Muscle of arm (tissue), 14 donors: ENCODE measurements at places on chromosomes 12 and 14. TPM values are rescaled to one million over a fixed set of nuclear protein-coding genes. Genes with fewer than 3 reads are reported as not detected.
A peak's percentile ranks its signal among the peaks of the same experiment; 100 is the strongest.

- DNase-seq: no peak
These were observed 42.9 kb downstream of the FERMT2 start for GRCh38 chr14:52907949-52908348.

GRCh38 chr14:61894452-61895077, 132.3 kb downstream of the SNAPC1 start:
- peak; percentile 53 for DNase-seq

DNA sequence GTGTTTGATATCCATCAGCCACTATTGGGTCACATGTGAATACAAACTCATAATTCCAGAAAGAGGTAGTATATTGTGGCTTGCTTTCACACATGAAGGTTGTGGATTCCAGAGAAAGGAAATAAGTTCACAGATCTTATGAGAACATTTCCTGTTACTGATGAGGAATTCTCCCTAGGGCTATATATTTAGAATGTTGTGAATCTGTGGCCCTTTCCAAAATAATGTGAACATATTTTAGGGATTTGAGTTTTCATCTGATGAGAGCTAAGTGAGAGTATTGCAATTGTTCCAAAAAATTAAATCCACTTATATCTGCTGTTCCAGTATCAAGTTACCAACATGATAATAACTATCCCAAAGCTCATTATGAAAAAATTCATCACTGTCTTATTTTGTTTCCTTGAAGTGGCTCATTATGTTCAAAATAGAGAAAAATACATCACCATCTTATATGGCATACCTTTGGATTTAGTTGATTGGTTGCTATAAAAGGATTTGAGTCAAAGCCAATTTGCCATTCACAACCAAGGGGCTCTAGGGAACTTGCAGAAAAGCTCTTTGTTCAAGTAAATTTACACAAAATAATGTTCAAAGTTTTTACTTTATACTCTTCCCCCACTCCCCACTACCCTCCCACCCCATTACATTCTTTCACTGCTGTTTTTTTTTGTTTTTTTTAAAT, 76.3 kb downstream of the MYRFL start:
- peak; percentile 51 for DNase-seq

- DNase-seq: peak; percentile 65
These were observed 60.2 kb downstream of the ANO2 start for GRCh38 chr12:5884866-5885265.

- no peak for DNase-seq
These were observed 51.5 kb upstream of the DYNC1H1 start for GRCh38 chr14:101912841-101913240.

GRCh38 chr12:1355396-1355795, 239.0 kb downstream of the FBXL14 start:
- no peak for DNase-seq

GRCh38 chr12:9756706-9757105, 4.0 kb downstream of the CD69 start:
- DNase-seq: no peak

DNA sequence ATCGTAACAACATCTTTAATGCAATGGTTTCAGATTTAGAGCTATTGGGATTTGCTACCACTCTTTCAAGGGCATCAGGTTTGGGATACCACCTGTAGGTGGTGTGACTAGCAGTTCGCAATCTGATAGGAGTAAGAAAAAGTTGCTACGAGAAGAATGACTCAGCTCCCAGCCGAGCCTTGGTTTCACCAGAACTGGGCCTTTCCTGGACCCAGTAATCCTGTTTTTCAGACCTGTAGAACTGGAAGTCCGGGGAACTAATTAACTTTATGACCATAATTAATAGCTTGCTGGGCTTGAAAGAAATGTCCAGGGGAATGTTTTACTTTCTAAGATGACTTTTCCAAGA, 770 bp downstream of the ABHD4 start:
- peak; percentile 25 for DNase-seq

DNA sequence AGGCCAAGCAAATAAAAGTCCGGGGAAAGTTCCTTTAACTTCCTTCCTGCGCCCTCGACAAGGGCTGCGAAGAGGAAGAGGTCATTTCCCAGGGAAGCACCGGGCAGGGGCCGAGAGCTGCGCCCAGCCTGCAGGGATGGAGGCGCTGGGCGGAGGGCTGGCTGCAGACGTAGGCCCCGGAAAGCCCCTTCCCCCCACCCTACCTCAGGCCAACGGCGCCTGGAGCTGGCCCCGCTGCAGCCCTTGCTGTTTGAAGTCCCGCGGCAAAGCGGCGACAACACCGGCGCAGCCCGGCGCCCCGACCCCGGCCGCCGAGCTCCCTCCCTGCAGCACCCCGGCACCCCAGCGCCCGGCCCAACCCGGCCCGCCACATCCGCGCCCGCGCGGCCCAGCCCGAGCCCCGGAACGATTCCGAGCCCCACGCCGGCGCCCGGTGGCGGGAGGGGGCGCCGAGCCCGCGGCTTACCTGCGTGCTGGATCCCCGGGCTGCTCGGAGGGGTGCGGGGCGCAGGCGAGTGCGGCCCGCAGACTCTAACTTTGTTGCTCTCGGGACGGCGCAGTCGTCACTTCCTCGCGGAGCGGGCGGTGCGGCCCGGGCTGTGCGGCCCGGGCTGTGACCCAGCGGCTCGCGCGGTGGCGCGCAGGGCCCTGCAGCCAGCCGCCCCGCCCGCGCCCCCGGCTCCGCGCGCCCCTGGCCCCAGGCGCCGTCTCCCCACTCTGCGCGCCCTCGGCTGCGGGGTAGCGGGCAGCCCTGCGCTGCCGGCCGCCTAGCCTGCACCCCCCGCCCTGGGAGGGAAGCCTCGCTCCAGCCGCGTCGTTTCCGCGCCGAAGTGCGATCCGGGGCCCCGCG, 64.8 kb upstream of the PTGR2 start:
- DNase-seq: peak; percentile 69

LRTM2 gene
- polyA plus RNA-seq: 0.11 TPM

SLCO1A2 gene
- polyA plus RNA-seq: not detected

TAS2R30 gene
- polyA plus RNA-seq: 0.26 TPM

AKAP3 gene
- 1.3 TPM for polyA plus RNA-seq

CFAP251 gene
- 1.2 TPM for polyA plus RNA-seq

SERPINA5 gene
- polyA plus RNA-seq: 0.19 TPM
